Thyroid gland (tissue), 4 donors: ENCODE measurements at places on chromosomes 3 and 15. TPM values are rescaled to one million over a fixed set of nuclear protein-coding genes. Genes with fewer than 3 reads are reported as not detected.

GRCh38 chr3:139523718-139524117 is 15.8 kb downstream of the RBP1 start:
- no peak for DNase-seq

DNA sequence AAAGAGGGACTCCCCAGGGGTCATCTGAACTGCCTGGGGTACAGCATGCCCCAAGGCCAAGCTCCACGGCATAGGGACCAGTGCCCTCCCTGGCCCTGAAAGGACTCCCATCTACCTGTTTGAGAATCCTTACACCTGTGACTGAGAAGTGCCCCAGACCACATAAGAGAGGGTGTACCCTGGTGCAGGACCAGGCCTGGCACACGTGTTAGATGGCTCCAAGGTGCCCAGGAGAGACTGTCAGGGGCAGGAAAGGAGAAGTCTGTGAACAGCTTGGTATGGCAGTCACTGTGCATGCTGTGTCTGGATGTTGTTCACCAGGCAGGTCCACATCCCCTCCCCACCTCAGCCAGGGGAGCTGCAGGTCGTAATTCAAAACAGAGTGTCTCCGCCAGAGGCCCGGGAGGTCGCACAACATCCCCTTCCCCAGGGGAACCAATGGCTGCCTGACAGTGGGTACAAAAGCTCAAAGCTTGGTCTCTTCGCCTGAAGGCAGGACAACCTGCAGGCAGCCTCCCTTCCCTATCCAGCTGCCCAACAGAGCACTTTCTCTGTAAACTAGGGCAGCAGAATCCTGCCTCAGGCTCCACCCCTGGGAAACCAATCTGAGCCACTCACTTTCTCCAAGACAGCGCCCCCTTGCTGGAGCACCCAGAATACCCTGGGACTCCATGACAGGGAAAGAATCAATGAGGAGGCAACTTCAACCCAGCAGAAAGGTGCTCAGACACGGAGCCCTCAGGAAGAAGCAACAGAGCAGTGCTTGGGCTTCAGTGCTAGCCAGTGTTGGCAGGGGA is 3.9 kb downstream of the NUP210 start:
- DNase-seq: no peak

DNA sequence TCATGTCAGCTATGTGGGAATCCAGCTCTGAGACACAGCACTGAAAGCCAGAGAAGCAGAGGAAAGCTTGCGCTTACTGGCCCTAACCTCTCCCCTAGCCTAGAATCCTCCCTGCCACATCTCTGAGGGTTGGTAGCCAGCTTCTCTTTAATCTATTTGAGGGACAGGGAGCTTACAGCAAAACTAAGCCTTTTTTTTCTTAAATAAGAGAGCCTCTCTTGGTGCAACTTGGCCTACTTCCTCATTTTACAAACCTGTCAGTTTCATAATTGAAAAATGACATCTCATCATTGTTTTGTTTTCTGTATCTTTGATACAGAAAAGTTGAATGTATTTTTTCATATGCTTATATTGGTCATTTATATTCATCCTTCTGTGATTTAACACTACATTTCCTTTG is 193.9 kb downstream of the ZNF621 start:
- DNase-seq: no peak

DNA sequence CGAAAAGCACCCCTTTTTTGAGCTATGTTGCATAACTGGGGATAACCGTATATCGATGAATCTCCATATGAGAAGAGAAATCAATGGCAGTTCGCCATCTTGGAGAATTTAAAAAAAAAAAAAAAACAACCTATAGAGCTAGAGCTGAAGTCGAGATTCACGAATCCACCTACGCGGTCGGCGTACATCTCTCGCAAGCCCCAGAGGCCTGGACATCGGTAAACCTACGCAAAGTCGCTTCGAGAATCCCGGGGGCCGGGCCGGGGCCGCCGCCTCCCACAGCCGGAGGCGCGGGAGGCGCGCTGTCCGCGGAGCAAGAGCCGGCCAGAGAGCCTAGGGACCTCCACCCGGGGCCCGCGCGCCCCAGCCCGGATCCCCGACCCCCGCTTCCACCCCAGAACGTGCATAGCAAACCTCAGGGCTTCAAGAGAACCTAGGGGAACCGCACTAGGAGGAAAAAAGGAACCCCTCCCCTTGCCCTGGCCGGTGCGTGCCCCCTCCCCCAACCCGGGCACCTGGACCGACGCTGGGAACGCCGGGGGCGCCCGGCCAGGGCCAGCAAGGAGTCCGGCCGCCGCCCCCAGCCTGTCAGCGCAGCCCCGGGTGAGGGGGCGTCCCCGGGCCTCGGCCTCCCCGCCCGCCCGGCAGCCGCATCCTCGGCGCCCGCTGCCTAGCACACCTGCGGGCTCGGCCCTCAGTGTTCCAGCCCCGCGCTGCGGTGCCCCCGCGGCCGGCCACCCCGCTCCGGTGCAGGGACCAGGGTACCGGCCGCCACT is 567 bp downstream of the PFN2 start:
- peak; percentile 90 for DNase-seq

GRCh38 chr3:98564282-98565005 is 29.0 kb downstream of the CPOX start:
- DNase-seq: no peak

- DNase-seq: no peak
Measured at GRCh38 chr3:126461450-126462070, 14.1 kb downstream of the ZXDC start.

DNA sequence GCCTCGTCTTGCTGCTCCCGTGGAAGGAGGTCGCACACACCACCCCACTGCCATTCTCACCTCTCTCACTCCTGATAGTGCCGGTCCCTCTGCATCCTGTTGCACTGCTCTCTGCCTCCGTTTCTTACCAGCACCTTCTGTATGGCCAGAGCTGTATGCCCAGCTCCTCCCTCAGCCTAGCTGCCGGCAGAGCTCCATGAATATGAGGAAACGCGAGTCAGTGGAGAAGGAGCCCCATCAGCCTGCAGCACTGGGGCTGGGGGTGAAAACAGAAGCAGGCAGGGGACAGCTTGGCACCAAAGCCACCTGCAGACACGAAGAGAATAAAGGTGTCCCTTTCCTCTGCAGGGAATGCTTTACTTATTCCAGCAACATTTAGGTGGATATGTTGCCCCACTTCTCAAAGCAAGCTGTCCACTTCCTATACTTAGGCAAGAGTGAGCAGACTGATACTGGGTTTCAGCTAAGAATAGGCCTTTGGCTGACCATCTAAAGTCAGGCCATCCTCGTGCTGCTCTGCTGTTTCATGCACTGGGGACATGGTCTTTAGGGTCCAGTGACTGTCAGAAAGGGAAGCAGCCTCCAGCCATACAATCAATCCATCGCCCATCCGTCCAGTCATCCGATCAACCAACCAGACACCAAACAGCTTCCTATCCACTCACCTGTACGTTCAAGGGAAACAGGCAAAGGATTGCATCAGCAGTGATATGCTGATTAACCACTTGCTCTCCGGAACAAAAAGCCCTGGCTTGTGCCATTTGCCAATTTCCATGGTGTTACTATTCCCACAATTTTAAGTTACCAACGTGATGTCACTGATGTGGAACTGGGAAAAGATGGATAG is 222.7 kb downstream of the XXYLT1 start:
- no peak for DNase-seq

Gene ANKUB1
- total RNA-seq: not detected

Gene GABRG3
- total RNA-seq: not detected

Gene ASB14
- total RNA-seq: not detected

Gene RASL12
- 5.1 TPM for total RNA-seq

Gene MESP1
- 2.1 TPM for total RNA-seq

Gene GXYLT2
- total RNA-seq: 16.2 TPM

Gene TFDP2
- total RNA-seq: 67.7 TPM

Gene FEZF2
- not detected for total RNA-seq

Gene PYGO1
- total RNA-seq: 24.3 TPM
